A549 treated with CORT108297 at 1 μM for 4 hours (cell line): ENCODE measurements at places on chromosomes 3 and 15. TPM values are rescaled to one million over a fixed set of nuclear protein-coding genes. Genes with fewer than 3 reads are reported as not detected.

AMOTL2 gene
- total RNA-seq, result 37.2 to 46.2 TPM (median 44.0 TPM) in 5 replicates

P4HTM gene
- 12.4 to 21.3 TPM (median 19.6 TPM) in 5 replicates for total RNA-seq

A4GNT gene
- not detected in 5 replicates for total RNA-seq

TRPM1 gene
- total RNA-seq, result not detected in 5 replicates

TTLL13 gene
- 0.07 to 0.36 TPM (median 0.09 TPM) in 5 replicates for total RNA-seq

IQCF5 gene
- total RNA-seq, result not detected in 5 replicates

PEX11A gene
- total RNA-seq, result 5.9 to 7.4 TPM (median 7.0 TPM) in 5 replicates

GOLGA6B gene
- 0.05 TPM in 1 of 5 replicates, not detected in the others for total RNA-seq

EIF4E3 gene
- 2.7 to 3.7 TPM (median 3.4 TPM) in 5 replicates for total RNA-seq

GOLGA8G gene
- total RNA-seq, result not detected in 5 replicates

LINGO1 gene
- total RNA-seq, result 8.5 to 13.7 TPM (median 9.8 TPM) in 5 replicates

COL7A1 gene
- 143 to 232 TPM (median 208 TPM) in 5 replicates for total RNA-seq

SMCO1 gene
- total RNA-seq, result 0.03 TPM in 1 of 5 replicates, not detected in the others

CNTN4 gene
- not detected in 5 replicates for total RNA-seq

TGM5 gene
- total RNA-seq, result not detected in 5 replicates

NOX5 gene
- 0.10 to 0.30 TPM (median 0.24 TPM) in 5 replicates for total RNA-seq

SYNPR gene
- not detected in 5 replicates for total RNA-seq

SLC51B gene
- 11.4 to 16.4 TPM (median 12.7 TPM) in 5 replicates for total RNA-seq

DNAJA4 gene
- 0.06 TPM in 1 of 5 replicates, not detected in the others for total RNA-seq

GOLGA6D gene
- 0.03 to 0.06 TPM (median 0.04 TPM) in 4 of 5 replicates, not detected in the other for total RNA-seq

GOLGA8N gene
- 1.2 to 1.8 TPM (median 1.3 TPM) in 5 replicates for total RNA-seq

UNC13C gene
- not detected in 5 replicates for total RNA-seq

FMN1 gene
- 0.21 to 0.33 TPM (median 0.25 TPM) in 5 replicates for total RNA-seq

TMEM40 gene
- 0.08 to 0.73 TPM (median 0.32 TPM) in 5 replicates for total RNA-seq

CCR2 gene
- total RNA-seq, result not detected in 5 replicates

ANO10 gene
- 18.3 to 20.6 TPM (median 19.9 TPM) in 5 replicates for total RNA-seq

GPD1L gene
- total RNA-seq, result 16.2 to 20.8 TPM (median 18.9 TPM) in 5 replicates

CHRM5 gene
- total RNA-seq, result 0.02 TPM in 3 of 5 replicates, not detected in the others

GABRR3 gene
- not detected in 5 replicates for total RNA-seq

CIDEC gene
- 7.1 to 13.3 TPM (median 10.2 TPM) in 5 replicates for total RNA-seq

GPR160 gene
- 1.3 to 2.1 TPM (median 1.7 TPM) in 5 replicates for total RNA-seq

CAMP gene
- total RNA-seq, result 0.14 TPM in 1 of 5 replicates, not detected in the others

TNFAIP8L3 gene
- total RNA-seq, result 7.0 to 10.0 TPM (median 8.9 TPM) in 5 replicates

DUOX1 gene
- total RNA-seq, result not detected in 5 replicates

COPG1 gene
- 69.7 to 88.7 TPM (median 74.8 TPM) in 5 replicates for total RNA-seq

SPPL2A gene
- total RNA-seq, result 84.6 to 104 TPM (median 96.3 TPM) in 5 replicates

GRK7 gene
- total RNA-seq, result not detected in 5 replicates

AMIGO3 gene
- 0.23 to 1.3 TPM (median 0.41 TPM) in 5 replicates for total RNA-seq

SKOR1 gene
- 0.02 to 0.05 TPM (median 0.04 TPM) in 4 of 5 replicates, not detected in the other for total RNA-seq

SLITRK3 gene
- not detected in 5 replicates for total RNA-seq

PLA1A gene
- 0.22 to 0.71 TPM (median 0.29 TPM) in 5 replicates for total RNA-seq

WWTR1 gene
- 92.7 to 122 TPM (median 112 TPM) in 5 replicates for total RNA-seq

LIPC gene
- total RNA-seq, result 0.07 to 0.11 TPM (median 0.09 TPM) in 3 of 5 replicates, not detected in the others
